ENCODE measurements at places on chromosomes 12 and 14.

DNA sequence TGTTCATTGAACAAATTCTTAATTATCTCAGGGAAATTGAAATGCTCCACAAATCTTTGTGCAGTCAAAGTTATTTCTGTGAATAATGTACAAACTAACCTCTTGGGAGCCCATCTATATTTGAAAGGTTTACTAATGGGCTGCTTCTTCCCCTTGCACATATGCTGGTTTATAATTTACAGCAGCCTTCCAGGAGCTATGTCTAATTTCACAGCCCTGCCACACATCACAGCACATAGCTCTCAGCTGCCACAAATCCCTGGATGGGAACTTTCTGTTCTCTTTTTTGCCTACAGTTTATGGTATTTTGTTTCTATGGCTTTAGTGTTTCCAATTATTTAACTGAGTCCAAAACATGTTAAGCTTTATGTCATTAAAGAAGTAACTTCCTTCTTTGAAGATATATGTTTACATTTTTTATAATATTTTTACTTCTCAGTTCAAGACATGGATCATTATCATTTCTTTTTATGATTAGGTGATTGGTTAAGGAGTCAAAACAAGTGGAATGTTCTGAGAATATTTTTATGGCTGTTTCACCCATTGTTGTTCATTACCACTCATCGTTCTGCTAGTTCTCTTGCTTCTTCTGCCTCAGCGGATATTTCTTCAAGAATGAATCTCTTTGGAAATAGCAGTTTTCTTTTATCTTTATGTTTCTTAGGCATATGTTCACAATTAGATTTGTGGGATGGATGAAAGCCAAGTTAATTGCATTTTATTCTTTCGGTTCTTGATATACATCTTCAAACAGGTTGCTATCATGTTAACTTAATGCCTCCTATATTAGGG lies 475.6 kb upstream of the MIS18BP1 start:
- DNase-seq = no peak

DNA sequence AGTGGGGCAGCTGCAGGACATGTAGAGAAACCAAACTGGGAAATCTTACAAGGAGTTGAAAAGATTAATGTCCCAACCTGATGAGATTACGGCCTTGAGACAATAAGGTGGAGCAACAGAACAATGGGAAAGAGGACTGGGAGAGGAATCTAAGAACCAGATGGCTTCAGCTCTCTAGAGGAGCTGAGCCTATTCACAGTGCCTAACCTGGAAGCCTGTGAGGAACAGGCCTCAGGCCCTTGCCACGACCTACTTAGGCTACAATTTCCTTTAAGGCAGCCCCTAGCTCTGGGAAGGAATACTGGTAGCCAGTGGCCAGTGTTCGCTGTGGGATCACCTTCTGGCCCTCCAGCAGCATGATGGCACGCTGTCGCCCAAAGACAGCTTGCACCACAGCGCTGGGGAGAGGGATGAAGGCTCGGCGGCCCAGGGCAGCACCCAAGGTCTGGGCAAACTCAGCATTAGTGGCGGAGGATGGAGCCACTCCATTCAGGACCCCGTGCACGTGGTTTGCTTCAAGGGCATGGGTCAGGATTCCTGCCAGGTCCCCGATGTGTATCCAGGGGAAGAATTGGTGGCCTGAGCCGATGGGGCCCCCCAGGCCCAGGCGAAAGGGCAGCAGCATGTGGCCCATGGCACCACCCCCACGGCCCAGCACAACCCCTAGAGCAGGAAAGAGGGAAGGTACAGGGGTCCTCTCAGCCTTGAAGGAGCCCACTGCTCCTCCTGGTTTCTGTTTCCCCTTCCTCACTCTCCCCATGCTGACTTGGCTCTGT lies 2.6 kb downstream of the SDR39U1 start:
- DNase-seq = no peak

- DNase-seq = no peak
Observed at GRCh38 chr12:130764073-130764472, 48.0 kb upstream of the RIMBP2 start.

GRCh38 chr12:84201976-84202375 lies 710.6 kb downstream of the SLC6A15 start:
- DNase-seq = no peak

DNA sequence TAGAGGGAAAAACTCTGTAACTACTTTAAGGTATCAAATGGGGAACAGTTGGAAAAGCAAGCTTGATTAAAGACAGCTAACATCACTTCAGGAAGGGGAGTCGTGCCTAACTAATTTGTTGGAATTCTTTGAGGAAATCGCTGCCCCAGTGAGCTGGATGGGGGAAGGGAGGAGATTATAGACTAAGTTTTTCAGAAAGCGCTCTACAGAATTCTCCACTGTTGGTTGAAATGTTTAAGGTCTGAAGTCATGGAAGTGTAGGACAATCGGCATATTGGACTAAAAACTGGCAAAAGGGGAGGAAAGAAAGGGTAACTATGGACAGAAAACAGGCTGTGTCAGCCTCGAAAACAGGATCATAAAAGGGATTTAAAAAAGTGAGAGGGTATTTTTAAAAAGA lies 229.9 kb upstream of the HMGA2 start:
- no peak for DNase-seq

DNA sequence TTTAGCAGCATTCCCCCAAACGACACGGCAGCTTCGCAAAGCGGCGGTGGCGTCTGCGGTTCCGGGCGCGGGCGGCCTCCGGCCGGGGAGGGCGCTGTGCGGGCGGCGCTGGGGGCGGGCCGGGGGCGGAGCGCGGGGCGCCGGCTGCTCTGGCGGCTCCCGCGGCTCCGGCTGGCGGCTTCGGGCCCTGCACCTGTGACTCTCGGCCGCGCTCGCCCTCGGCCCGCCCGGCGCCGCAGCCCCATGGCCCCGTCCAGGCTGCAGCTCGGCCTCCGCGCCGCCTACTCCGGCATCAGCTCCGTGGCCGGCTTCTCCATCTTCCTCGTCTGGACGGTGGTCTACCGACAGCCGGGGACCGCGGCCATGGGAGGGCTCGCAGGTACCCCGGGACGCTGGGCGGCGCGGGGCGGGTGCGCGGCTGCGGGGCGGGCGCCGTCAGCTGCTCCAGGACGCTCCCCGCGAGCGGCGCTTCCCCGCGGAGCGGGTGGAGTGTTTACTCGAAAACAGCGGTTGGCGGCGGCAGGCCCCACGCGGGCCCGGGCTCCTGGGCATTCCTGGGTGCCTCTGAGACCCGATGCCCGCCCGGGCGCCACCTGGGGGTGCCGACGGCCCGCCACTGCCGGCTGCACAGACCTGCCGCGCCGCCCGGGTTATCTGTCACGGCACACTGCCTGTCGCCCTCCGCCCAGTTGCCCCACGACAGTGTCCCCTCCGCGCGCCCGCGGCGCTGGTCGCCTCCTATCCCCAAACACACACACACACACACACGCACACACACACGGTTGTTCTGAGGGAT lies at the start of gene SLC48A1:
SLC48A1 (plus strand) TSS at position 177 of the 796 bp plus-strand sequence; CDS start at position 244, 67 bp downstream.
- peak; percentile 86 for DNase-seq

- no peak for DNase-seq
Observed at GRCh38 chr12:18345021-18345735, 83.9 kb downstream of the PIK3C2G start.

DNA sequence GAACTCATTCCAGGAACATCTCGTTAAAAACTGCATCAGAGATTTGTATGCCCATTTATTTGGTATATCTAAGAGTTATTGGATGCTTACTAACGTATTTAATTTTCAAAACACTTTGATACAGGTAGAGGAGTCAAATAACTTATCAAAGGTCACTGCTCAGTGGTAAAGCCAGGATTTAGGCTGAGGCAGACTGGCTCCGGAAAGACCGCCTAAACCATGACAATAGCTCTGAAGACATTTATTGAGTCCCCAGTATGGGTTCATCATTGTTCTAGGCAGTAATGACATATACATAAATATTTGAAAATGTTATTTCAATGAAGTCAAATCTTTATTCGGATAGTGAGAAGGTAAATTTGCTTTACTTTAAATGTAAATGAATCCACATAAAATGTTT lies 30.3 kb downstream of the WBP11 start:
- DNase-seq = no peak

- no peak for DNase-seq
Observed at GRCh38 chr12:59858508-59859170, 262.8 kb downstream of the SLC16A7 start.

DNA sequence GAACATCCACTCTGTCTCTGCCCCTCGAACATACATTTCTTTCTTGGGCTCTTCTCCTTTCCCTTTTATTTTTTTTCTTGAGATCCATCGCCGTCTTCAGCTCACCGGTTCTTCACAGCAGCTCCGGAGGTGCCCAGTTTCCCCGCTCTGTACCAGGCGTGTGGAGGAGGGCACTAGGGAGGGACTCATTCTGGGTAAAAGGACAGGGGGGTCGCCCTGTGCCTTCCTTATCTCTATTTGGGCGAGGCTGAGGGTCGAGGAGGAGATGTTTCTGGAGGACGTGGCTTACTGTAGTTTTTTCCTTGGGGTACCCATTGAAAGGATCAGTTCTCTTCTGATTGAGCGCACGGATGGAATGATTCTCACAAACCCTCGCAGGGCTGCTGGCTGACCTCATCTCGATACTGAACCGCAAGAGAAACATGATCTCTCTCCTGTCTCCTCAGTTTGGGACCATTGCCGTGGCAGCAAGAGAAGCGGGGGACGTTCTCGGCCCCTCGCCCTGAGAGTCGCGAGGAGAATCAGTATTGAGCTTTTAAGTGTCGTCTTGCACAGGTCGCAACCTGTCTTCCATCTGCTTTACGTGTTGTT lies 386 bp downstream of the LIN52 start:
- no peak for DNase-seq

GRCh38 chr12:93954166-93955112 lies 193.9 kb upstream of the PLXNC1 start:
- DNase-seq = no peak

- peak; percentile 8 for DNase-seq
Observed at GRCh38 chr12:54053003-54053750, 458 bp upstream of the HOXC4 start.

DNA sequence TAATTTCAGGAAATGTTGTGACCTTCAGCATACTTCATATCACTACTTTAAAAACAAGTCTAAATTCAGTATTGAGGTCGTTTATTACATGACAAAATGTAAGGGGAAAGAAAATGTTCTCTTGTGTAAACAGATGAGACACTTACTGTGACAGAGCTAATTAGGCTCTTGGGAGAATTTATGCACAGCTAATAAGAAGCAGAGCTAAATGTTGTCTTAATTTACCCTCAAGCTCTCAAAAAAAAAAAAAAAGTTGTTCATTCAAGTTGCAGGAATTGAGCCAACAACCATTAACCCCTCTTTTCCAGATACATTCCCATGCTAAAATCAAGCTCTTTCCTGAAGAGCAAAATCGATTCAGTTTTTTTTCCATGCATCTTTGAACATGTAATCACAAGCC lies 1419.4 kb downstream of the FSCB start:
- no peak for DNase-seq

DNA sequence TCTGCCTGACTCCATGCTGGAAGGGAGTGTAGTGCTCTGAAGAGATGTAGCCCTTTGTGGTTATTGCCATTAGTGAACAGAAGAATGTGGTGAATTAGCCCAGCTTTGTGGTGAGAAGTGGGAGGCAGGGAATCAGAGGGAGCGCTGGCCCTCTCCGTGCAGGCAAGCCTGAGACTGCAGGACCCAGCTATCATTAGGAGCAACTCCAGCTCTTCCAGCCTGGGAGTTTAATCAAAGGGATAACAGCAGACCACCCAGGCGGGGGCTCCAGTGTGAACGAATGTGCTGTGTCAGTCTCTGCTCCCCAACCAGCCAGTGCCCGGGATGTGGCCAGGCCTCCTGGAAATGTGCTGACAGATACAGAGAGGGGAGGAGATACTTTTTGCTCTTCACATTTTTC lies 142.7 kb downstream of the TTLL5 start:
- DNase-seq = no peak

DNA sequence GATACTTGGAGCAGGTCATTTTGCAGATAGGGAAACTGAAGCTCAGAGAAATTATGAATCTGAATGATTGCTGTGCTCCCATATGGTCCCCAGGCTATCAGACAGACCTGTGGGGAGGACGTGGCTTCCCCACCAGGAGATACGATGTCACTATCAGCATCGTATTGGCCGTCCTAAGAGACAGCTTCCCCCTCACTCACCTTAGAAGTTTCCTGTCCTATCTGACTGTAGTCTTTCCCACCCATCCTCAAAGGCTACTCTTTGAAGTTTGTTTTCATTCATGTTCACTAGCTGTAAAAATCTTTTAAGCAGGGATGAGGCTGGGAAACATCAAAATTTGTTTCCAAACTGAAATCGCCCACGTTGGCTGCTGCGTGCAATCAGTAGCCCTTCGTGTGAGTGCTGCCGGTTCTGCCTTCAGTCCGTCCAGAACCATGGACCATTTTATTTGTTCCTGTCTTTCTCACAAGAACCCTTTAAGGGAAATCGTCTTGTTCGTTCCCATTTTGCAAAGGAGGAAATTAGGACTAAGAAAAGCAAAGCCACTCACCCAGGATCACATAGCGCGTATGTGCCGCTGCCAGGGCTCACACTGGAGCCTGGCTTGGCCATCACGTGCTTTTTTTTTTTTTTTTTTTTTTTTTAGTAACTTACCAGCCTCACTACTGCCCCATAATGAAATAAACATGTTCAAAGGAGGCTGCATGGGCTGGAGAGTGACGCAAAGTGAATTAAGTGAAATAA lies 1.0 kb upstream of the KDM2B start:
- DNase-seq = peak; percentile 35

DNA sequence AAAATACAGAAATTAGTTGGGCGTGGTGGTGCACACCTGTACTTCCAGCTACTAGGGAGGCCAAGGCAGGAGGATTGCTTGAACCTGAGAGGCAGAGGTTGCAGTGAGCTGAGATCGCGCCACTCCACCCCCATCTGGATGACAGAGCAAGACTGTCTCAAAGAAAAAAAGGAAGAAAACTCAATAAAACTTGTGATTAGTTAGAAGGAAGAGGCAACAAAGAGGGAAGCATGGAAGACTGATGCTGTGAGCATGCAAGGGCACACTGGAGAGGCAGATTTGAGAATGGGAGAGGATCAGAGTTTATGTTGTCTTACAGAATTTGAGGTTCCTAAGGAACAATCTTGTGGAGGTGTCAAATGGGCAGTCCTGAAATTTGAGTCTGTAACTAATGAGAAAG lies 2.8 kb upstream of the ZC2HC1C start:
- DNase-seq = no peak

DNA sequence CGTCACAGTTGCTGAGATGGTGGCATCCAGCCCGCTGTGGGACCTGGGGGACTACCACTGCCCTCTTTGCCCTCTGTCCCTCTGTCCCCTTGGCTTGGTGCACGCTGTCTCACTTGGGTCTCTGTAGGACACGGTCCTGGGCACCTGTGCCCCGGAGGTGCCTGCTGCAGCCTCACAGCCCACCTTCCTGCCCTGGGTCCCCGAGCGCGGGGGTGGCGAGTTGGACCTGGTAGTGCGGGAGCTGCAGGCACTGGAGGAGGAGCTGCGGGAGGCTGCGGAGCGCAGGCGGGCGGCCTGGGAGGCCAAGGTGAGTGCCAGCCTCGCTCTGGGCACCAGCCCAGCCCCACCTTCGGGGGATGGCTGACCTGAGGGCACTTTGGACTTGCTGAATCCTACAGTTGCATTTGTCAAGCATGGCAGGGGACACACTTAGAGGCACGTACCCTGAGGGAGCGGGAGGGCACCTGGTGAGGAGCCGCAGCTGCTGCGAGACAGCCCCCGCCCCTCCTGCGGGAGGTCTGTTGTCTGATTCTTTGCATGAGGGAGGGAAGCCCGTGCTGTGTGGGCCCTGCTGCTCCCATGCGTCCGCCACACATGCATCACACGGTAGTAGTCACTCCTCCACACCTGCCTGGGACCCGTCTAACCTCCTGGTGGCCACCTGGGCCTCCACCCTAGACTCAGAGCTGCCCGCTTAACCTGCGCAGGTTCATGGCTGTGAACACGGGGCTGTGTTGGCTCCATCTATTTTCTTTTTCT lies 6.8 kb downstream of the TEDC1 start:
- no peak for DNase-seq

Measured in CD4-positive, alpha-beta T cell treated with Interleukin-17A for 4 hours (primary cell).